ENCODE measurements at places on chromosomes 4 and X.

DNA sequence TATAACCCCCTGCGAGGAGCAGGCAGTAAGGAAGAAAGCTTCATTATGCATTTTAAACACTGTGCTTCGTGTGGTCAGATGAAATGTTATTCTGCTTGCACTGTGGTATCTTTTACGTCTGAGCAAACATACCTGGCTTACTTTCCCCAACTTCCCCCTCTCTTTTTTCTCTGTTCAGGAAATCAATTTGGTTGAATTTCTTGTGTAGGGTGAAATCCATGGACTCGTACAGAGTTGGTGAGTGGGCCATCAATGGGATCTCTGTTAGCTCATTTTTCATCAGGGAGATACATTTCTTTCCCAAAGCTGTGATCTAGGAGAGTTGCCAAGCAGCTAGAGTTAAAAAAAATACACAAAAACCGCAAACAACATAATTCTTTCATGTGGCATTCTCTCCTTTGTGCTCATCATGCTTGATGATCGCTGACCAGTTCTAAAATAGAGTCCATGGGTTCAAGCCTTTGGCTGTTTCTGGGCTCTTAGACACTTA, 98.5 kb downstream of the FRAS1 start:
- no peak for DNase-seq

DNA sequence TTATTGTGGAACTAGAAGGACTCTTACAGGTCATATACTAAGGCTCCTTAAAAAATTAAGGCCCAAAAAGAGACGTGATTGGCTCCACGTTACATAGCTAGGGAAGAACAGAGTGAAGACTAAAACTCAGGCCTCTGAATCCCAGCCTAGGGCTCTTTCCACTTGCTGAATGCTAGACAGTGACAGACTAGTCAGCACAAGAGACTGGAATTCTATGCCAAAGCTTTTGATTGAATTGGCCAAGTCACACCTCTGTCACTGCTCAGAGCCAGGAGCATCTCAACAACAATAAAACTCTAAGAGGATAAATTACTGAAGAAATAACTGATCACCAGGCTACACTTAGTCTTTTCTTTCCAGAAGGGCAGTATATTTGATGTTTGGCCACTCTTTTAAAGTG, 16.8 kb downstream of the DCX start:
- no peak for DNase-seq

DNA sequence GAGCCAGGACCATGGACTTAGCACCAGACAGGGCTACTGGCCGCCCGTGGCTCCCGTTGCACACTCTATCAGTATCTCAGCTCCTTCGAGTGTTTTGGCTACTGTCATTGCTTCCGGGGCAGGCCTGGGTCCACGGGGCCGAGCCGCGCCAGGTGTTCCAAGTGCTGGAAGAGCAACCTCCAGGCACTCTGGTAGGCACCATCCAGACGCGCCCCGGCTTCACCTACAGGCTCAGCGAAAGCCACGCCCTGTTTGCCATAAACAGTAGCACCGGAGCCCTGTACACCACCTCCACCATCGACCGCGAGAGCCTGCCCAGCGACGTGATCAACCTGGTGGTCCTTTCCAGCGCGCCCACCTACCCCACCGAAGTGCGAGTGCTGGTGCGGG, 1.6 kb downstream of the FAT4 start:
- DNase-seq = peak; percentile 40

DNA sequence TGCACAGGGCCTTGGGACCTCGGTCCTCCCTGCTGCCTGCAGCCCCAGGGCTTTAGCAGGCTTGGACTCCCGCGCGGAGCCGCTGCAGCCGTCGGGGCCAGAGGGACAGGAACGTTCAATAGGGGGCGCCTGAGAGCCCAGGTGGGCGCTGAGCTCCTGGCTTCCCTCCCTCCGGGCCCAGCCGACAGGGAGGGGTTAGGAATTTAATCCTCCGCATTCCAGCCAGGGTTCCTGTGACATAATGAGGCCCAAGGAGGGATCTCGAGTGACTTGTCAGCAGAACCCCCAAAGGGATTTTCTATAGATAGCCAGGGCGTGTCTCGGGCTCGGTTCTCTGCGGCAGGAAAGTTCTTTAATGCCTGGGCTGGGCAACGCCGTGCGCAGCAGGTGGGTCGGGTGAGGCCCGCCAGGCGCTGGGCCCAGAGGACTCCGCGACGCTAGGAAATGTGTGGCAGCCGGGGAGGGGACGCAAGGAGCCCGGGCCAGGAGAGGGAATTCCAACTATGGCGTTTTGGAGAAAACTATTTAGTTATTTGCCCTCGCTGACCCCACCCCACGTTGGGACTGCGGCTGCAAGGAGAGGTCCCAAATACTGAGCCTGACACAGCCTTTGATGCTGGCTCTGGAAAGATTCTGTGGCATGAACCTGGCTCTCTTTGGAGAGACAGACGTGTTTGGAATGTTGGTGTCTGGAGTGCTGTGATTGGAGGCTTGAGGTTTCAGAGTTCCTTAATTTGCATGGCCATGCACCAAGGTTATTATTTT, 285.2 kb upstream of the GATB start:
- DNase-seq = peak; percentile 78

All from NCI-H82 (cell line).